ENCODE measurements at places on chromosomes 1 and 21. TPM values are rescaled to one million over a fixed set of nuclear protein-coding genes. Genes with fewer than 3 reads are reported as not detected.

GRCh38 chr1:6117624-6118023 is 62.5 kb downstream of the CHD5 start:
- no peak for DNase-seq
- H3K36me3 ChIP-seq = no peaks in the 10 kb centered on the region
- no peak overlapping the region for H3K4me3 ChIP-seq
- H3K4me1 ChIP-seq = no peaks in the 10 kb centered on the region

DNA sequence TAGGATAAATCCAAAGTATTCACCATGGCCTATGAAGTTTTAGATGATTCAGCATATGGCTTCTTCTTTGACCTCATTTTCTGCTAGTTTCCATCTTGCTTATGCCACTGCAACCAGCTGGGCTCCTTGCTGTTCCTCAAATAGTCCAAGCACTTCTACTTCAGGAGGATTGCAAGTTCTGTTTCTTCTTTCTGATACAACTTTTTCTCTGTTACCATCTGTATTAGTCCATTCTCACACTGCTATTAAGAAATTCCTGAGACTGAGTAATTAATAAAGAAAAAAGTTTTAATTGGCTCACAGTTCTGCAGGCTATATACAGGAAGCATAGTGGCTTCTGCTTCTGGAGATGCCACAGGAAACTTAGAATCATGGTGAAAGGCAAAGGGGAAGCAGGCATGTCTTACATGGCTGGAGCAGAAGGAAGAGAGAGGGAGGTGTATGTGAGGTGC is 20.3 kb downstream of the PTGS2 start:
- H3K4me1 ChIP-seq = no peaks in the 10 kb centered on the region
- no peak for DNase-seq
- H3K27ac ChIP-seq = no peak overlapping the region
- no peaks in the 10 kb centered on the region for H3K36me3 ChIP-seq
- no peak overlapping the region for H3K4me3 ChIP-seq
- H3K27me3 ChIP-seq = no peaks in the 10 kb centered on the region

DNA sequence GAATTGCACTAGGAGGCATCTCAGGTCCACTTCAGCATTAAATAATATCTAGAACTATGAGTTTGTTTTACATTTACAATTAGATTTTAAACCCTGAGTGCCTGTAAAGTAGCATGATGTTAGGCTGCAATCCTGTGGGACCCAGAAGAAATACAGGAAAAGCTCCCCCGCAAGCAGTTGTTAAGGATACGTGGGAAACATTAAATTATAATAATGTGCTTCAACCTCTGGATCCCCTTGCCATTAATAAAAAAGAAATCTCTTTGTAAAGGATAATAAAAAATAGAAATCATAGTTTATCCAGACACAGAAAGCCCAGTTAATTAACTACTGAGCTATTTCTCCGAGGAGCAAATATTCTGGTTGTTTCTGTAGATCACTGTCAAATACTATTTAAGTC is 106.0 kb downstream of the PCNX2 start:
- H3K4me1 ChIP-seq = no peaks in the 10 kb centered on the region
- H3K27ac ChIP-seq = no peak overlapping the region
- no peaks in the 10 kb centered on the region for H3K27me3 ChIP-seq
- no peaks in the 10 kb centered on the region for H3K36me3 ChIP-seq

GRCh38 chr21:29656504-29657239 is 283.1 kb downstream of the GRIK1 start:
- peak; percentile 11 for DNase-seq
- H3K36me3 ChIP-seq = no peaks in the 10 kb centered on the region
- H3K4me3 ChIP-seq = no peak overlapping the region
- H3K4me1 ChIP-seq = no peaks in the 10 kb centered on the region
- H3K27ac ChIP-seq = no peak overlapping the region

GRCh38 chr1:19234224-19234623 is 17.1 kb downstream of the EMC1 start:
- H3K4me1 ChIP-seq = no peaks in the 10 kb centered on the region
- peaks cover 74% of the 10 kb centered on the region for H3K36me3 ChIP-seq
- H3K27ac ChIP-seq = no peak overlapping the region
- no peak for DNase-seq

GRCh38 chr1:152225678-152226077 is 1.7 kb upstream of the HRNR start:
- no peaks in the 10 kb centered on the region for H3K27me3 ChIP-seq
- no peak overlapping the region for H3K4me3 ChIP-seq
- no peaks in the 10 kb centered on the region for H3K4me1 ChIP-seq
- no peak overlapping the region for H3K27ac ChIP-seq
- DNase-seq = no peak

DNA sequence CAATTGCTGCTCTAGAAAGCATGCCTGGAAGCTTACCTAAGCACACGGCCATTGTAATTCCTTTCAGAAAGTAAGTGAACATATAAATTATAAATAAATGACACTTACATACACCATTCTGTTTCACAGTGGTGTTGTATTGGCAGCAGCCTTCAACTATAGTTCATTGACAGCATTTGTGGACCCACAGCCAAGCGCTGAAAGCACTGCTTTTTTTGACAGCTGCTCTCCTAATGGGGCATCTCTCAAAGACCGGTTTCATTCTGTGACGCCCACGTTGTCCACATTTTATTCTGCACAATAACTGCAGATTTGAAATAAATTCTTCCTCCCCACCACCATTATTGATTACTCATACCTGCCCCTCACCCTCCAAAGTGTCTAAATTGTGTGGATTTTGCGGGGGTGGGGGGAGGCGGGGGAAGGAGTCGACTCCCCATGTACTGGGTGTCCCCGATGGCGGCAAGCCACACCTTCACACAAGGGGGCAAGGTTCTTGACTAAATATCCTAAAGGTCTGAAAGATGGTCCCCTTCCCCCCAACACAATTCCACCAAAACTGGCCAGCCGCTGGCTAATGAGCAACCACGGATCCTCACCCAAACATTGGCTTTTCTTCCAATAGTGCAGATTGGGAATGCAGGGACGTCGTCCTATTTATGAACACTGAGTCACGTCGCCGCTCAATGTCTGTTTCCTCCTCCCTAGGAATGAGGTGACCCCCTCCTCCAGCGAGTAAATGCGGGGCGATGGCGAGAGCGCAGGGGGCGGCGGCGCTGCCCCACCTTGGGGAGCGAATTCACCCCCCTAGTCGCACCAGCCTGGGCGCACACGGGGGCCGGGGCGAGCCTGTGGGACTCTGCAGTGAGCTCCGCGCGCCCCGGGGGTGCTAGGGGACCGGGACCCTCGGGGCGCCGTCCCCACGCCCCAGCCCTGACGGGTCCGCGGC is 960 bp downstream of the RCAN1 start:
- H3K4me1 ChIP-seq = peaks cover 53% of the 10 kb centered on the region
- H3K36me3 ChIP-seq = no peaks in the 10 kb centered on the region
- no peaks in the 10 kb centered on the region for H3K27me3 ChIP-seq
- peak overlapping the region; percentile 48 for H3K27ac ChIP-seq

DNA sequence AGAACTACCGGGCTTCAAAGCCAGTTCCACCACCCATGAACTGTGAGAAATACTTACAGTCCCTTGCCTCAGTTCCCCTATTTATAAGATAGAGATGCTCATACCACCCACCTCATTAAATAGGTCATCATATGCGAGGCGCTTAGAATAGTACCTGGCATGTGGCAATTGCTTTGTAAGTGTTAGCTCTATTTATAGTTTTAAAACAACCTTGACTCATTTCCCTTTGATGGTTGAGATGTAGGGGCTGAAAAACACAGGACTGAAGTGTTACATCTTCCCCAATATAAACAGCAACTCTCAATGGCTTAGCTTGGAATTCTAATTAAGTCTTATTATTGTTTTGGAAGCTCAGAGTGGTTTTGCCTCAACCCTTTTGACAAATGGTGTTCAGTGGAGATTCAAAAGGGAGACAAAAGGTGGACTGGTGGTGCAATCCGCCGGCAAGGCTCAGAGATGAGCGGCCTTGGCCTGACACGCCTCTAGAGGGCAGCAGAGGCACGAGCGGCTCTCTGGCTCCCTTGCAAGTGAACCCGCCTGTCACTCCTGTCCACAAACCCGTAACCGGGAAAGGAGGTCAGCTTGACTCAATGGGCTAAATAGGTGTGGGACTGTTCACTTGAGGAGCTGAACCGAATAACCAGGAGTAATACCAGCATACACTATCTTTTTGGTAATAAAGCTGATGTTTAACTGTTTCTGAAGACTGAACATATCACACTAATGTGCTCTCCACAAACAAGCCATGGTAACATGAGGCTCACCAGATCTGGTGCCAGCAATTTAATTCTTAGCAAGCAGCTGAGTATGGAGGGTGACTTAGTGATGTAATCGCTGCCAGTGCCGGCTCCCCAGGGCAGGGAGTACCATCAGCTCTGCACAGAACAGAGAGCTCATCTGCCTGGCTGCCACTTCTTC is 19.5 kb upstream of the SMYD2 start:
- H3K27ac ChIP-seq = no peak overlapping the region
- no peaks in the 10 kb centered on the region for H3K36me3 ChIP-seq

KCNE1 gene
- 0.19 TPM for total RNA-seq

DNA sequence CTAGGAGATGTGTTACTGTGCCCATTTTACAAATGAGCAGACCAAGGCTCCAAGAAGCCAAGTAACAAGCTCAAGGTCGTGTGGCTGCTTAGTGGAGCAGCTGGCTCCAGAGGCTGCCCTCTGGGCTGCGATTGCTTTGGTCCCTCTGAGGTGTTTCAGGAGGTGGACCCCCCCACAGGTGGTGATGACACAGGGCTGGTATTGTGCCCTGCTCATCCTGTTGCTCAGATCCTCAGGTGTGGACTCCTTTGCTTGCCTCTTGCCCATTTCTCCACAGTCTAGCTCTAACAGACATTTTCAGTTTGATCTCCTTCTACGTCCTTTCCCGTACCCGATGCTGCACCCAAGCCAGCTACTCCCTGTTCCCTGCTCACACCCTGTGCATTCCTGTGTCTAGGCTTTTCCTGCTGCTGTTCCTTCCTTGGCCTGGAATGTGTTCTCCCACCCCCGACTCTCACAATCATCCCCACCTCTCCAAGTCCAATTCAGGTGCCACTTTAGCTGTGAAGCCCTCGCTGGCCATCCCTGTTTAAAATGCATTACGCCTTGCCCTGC is 28.1 kb upstream of the GRHL3 start:
- H3K27me3 ChIP-seq = no peaks in the 10 kb centered on the region
- no peaks in the 10 kb centered on the region for H3K4me1 ChIP-seq
- no peak for DNase-seq
- no peak overlapping the region for H3K4me3 ChIP-seq

PAPPA2 gene
- 0.28 TPM for total RNA-seq

SLC9C2 gene
- 0.09 TPM for total RNA-seq

GRCh38 chr1:239288820-239289554 is 97.4 kb upstream of the CHRM3 start:
- H3K27me3 ChIP-seq = no peaks in the 10 kb centered on the region
- no peaks in the 10 kb centered on the region for H3K4me1 ChIP-seq
- no peak overlapping the region for H3K27ac ChIP-seq
- H3K36me3 ChIP-seq = no peaks in the 10 kb centered on the region

CLDN19 gene
- total RNA-seq = 2.2 TPM

DNA sequence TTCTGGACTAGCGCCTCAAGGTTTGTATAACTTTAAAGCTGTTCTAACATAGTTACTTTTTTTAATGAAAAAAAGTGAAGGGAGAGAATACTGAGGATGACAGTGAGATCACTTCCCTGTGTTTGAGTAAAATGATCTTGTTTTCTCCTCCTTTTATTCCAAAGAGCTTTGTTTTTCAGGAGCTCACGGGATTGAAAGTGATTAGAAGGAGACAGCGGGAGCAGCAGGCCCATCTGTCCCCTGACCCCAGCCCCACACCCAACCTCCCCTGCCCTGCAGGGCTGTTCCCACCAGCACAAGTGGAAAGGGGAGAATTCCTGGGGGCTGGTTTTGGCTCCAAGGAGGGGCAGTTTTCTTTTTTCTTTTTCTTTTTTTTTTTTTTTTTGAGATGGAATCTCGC is 2.1 kb upstream of the DNMT3L start:
- no peaks in the 10 kb centered on the region for H3K4me1 ChIP-seq
- no peak overlapping the region for H3K4me3 ChIP-seq
- H3K27me3 ChIP-seq = no peaks in the 10 kb centered on the region
- no peak for DNase-seq

KCNJ15 gene
- 1.1 TPM for total RNA-seq

GRCh38 chr1:244820131-244820530 is 15.3 kb upstream of the COX20 start:
- peaks cover 5% of the 10 kb centered on the region for H3K27me3 ChIP-seq
- H3K36me3 ChIP-seq = no peaks in the 10 kb centered on the region
- no peak for DNase-seq
- no peak overlapping the region for H3K4me3 ChIP-seq

- no peaks in the 10 kb centered on the region for H3K36me3 ChIP-seq
- no peak overlapping the region for H3K27ac ChIP-seq
- no peaks in the 10 kb centered on the region for H3K4me1 ChIP-seq
Measured at GRCh38 chr1:81443288-81443687, 357.4 kb upstream of the ADGRL2 start.

- H3K4me1 ChIP-seq = no peaks in the 10 kb centered on the region
- H3K27ac ChIP-seq = no peak overlapping the region
- no peak overlapping the region for H3K4me3 ChIP-seq
- DNase-seq = no peak
- H3K27me3 ChIP-seq = no peaks in the 10 kb centered on the region
Measured at GRCh38 chr1:77168358-77168757, 50.9 kb downstream of the PIGK start.

GRCh38 chr21:38211321-38211720 is 45.5 kb upstream of the KCNJ15 start:
- no peaks in the 10 kb centered on the region for H3K4me1 ChIP-seq
- H3K4me3 ChIP-seq = no peak overlapping the region
- no peaks in the 10 kb centered on the region for H3K36me3 ChIP-seq
- no peak for DNase-seq

GJA8 gene
- total RNA-seq = not detected

- no peak for DNase-seq
- H3K4me1 ChIP-seq = no peaks in the 10 kb centered on the region
- no peak overlapping the region for H3K27ac ChIP-seq
- peaks cover 40% of the 10 kb centered on the region for H3K36me3 ChIP-seq
Measured at GRCh38 chr1:30977105-30977504, 68.5 kb upstream of the SDC3 start.

SERBP1 gene
- 246 TPM for total RNA-seq

GRCh38 chr1:205438213-205439158 is 16.6 kb upstream of the LEMD1 start:
- H3K27ac ChIP-seq = no peak overlapping the region
- no peaks in the 10 kb centered on the region for H3K27me3 ChIP-seq
- DNase-seq = no peak
- no peaks in the 10 kb centered on the region for H3K36me3 ChIP-seq

DMRTA2 gene
- 0.14 TPM for total RNA-seq

GRCh38 chr1:1783320-1783719 is 5.0 kb upstream of the NADK start:
- peaks cover 50% of the 10 kb centered on the region for H3K4me1 ChIP-seq
- peaks cover 39% of the 10 kb centered on the region for H3K36me3 ChIP-seq
- DNase-seq = no peak
- H3K27ac ChIP-seq = no peak overlapping the region
- H3K27me3 ChIP-seq = no peaks in the 10 kb centered on the region
- H3K4me3 ChIP-seq = no peak overlapping the region

DNA sequence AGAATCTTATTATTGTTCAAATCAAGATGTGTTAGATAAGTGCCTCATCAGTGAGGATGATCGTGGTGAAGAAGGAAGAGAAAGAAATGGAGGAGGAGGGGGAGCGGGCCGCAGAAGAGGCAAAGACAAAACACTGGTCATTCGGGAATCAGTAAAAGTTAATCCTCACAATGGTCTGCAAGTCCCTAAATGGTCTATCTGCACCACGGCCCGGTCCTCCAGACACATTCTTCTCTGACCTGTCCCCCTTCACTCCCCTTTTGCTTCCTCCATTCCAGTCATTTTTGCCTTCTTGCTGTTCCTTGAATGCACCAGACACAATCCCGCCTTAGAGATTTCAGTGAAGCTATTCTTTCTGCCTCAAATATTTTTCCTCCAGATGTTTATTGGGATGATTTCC is 240.1 kb upstream of the ADGRL2 start:
- no peak overlapping the region for H3K4me3 ChIP-seq
- no peaks in the 10 kb centered on the region for H3K27me3 ChIP-seq
- H3K4me1 ChIP-seq = no peaks in the 10 kb centered on the region
- no peaks in the 10 kb centered on the region for H3K36me3 ChIP-seq
- no peak overlapping the region for H3K27ac ChIP-seq

Measured in thymus (tissue), 14 donors.